ENCODE measurements at places on chromosomes 2 and 18. TPM values are rescaled to one million over a fixed set of nuclear protein-coding genes. Genes with fewer than 3 reads are reported as not detected.

The MEP1B gene
- polyA plus RNA-seq, result 0.64 TPM

The IL18RAP gene
- polyA plus RNA-seq, result 0.68 TPM

The VWA3B gene
- polyA plus RNA-seq, result 0.51 TPM

The ARHGEF4 gene
- polyA plus RNA-seq, result 8.0 TPM

The KIF5C gene
- polyA plus RNA-seq, result 4.4 TPM

The LBX2 gene
- polyA plus RNA-seq, result 3.1 TPM

The POTEJ gene
- not detected for polyA plus RNA-seq

The ANKRD30BL gene
- 1.2 TPM for polyA plus RNA-seq

The DSC3 gene
- 2.2 TPM for polyA plus RNA-seq

The PRKAG3 gene
- 0.06 TPM for polyA plus RNA-seq

- no peak for DNase-seq
Measured at GRCh38 chr18:76429262-76430126, 65.5 kb downstream of the ZNF516 start.

GRCh38 chr2:103445347-103445746 is 683.5 kb downstream of the TMEM182 start:
- DNase-seq, result no peak

DNA sequence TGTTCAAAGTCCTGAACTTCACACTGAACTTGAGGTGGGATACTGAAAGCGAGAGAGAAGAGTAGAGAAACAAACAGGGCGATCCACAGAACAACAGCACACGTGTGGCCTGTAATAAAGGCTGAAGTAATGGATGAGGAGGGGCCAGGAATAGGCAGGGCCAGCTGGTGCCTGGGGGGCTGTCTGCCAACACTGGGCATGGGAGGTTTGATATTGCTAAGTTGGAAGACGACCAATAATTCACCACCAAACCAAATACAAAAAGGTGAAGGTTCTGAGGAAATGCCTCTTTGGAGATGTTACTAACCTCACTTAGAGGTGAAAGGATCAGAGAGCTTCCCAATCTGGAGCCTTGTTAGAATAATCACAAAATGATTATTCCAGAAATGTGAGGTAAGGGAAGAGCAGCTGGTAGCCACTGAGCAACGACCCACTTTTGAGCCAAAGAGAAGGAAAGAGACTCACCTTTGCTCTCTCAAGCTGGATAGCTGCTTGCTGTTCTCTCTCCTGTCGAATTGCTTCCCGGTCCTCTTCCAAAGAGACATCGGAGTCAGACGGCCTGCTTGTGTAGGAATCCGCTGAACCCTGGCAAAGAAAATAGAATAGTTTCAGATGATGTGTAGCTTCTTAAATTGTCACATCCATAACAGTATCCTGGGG is 54.7 kb upstream of the ARL5A start:
- no peak for DNase-seq

DNA sequence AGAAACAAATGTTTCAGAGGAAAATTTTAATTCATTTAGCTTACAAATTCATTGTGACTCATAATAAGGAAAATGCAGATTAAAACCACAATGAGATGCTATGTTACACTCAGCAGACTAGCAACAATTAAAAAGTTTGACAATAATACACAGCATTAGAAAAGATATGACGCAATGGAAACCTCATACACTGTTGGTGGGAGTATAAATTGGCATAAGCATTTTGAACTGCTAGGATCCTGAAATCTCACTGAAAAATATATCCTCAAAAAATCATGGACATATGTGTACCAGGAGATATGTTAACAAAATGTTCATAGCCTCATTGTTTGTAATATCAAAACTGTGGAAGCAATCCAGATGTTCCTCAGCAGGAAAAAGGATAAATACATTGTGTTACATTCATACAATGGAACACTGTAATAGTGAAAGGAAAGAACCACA is 13.7 kb downstream of the CALCRL start:
- no peak for DNase-seq

DNA sequence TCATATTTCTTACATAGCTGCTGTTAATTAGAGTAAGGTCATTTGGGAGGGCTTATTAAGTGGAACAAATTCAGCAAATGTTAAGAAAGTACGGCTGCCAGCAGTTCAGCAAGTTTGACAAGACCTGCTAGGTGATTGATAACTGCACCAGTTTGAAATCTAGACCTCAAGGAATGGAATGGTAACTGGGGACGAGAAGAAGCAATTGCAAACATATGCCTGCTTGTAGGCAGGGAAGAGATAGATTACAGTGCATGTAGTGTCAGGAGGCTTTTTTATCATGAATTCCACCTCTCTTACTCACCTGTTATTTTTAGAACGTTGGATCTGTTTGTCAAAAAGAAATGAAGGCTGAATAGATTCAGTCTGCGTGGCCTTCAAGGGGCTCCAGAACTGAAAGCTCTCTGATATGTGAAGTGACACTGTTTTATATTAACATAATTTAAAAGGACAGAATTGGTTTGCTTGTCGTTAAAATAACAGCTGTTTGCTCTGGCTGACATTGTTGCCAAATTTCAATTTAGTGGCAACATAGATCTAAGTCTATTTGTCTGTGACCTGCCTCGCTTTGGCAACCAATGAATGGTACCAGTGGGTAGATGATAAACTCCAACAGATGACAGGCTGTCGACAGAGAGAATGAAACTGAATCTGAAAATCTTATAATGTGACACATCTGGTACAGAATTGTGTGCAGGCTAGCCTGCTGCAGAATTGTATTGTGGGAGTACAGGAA is 199.3 kb downstream of the ZNF407 start:
- DNase-seq, result no peak

- DNase-seq, result no peak
Measured at GRCh38 chr2:36572719-36573059, 25.3 kb downstream of the FEZ2 start.

DNA sequence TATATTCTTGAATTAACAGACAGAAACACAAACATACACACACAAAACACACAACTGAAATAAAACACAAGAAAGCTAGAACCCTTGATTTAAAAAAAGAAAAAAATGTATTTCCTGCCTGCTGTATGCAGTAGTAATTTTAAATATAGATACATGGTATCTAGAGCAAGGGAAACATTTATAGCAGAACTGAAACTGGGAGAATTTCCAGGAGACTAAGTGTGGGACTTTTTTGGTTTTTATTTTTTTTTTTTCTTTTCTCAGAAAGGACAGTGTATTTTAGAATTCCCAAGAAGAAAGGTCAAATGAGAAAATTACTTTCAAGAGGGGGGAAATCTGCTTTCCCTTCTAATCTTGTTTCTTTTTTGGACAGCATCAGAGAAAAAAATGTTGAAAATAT is 558.9 kb upstream of the PKDCC start:
- DNase-seq, result no peak

DNA sequence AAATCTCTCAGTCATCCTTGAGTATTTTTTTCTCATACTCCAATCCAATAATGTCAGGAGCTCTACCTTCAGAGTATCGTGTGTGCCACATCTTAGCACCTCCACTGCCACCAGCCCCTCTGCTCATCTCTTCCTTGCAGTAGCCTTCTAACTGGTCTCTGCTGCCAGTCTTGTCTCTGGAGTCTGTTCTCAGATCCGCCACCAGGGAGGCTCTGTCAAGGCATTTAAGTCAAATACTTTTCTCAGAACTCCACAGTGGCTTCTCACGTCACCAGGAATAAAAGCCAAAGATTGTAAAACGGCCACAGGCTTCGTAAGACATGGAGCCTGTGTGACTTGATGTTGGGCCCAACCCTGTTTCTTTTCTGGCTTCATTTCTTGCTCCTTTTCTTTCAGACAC is 7.1 kb downstream of the UNC50 start:
- DNase-seq, result no peak

DNA sequence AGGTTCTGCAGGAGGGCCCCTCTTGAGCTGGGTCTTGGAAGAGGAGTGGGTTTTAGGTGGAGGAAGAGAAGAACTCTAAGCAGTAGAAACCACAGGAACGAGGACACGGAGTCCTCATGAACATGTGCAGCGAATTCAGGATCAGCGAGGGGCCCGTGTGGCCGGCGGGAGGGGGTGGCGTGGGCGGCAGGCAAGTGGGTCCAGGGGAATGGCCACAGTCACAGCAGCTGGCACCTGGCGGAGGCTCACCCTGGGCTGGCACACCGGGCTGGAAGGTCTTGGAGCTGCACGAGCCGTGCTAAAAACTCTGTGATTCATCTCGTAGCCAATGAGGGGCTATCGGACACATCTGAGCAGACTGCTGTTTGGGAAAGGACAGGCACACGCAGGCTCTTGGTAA is 18.0 kb upstream of the CIDEA start:
- DNase-seq, result no peak

GRCh38 chr2:36528766-36529392 is 69.1 kb downstream of the FEZ2 start:
- DNase-seq, result peak; percentile 12

DNA sequence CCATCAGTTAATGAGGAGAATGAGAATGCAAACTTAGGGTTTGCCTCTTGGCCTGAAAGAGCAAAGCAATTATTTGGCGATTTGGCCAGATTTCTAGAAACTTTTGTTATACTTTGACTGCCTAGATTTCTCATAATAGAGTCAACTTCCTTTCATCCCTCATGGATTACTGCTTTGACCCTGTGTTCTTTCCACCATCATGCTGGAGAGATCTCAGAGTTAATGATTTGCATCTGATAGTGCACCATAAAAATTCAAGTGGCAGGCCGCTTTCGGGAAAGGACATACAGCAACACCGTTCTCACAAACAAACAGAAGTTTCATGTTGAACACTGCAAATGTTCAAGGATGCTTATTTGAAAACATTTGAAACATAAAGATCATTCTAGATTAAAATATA is 143.7 kb upstream of the ZFP36L2 start:
- no peak for DNase-seq

- DNase-seq, result no peak
Measured at GRCh38 chr2:98036349-98037000, 40.7 kb upstream of the TMEM131 start.

GRCh38 chr2:240269380-240269779 is 128.9 kb upstream of the OTOS start:
- no peak for DNase-seq

DNA sequence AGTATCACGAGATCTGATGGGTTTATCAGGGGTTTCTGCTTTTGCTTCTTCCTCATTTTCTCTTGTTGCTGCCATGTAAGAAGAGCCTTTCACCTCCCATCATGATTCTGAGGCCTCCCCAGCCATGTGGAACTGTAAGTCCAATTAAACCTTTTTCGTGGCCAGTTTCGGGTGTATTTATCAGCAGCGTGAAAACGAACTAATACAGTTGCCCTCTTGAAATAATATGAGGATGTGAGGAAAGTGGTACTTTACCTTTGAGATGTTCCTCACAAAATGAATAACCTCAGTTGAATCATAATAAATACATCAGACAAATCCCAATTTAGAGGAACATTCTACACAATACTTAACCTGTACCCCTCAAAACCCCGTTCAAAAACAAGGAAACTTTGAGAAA is 356.4 kb downstream of the CPS1 start:
- no peak for DNase-seq

DNA sequence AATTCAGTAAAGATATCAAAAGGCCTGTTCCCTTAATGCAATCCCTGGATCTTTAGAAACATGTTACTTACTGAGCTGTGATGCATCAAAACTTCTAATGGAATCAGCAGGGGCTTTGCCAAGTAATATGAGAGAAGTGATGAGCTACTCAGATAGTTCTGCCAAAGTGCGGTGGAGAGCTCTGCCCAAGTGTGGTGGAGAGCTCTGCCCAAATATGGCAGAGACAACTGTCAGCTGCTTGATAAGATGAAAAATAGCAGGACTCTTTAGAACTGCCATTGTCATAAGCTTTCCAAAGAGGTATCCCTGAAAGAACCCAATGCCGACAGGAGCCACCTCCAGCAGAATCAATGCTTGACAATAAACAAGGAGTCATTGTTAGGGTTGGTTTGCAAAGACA is 167.9 kb upstream of the SLC39A10 start:
- DNase-seq, result no peak

- no peak for DNase-seq
Measured at GRCh38 chr2:100835006-100835659, 15.2 kb downstream of the NPAS2 start.

DNA sequence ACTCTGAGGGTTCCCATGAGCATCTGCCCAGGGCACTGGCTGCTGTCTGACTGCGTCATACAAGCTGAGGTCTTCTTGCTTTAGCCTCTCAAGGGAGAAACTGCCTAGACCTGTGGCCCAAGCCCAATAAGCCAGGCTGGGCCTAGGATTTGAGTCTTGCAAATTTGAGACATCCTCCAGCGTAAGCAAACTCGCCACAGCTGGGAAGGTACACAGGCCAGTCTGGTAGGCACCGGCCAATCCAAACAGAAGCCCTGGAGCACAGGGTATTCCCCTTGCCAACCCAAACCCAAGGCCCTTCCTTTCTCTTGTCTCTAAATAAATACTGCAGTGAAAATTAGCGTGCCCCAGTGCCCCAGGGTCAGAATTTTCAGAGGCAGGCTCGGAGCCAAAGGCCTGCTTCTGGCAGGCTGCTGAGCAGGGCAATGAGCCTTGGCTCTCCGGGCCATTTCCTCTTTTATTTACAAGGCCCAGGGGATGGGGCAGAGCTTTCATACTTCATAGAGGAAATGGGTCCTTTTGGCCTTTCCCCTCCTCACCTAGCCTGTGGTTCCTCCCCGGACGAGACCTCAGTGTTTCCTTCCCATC is 33.3 kb downstream of the POLR1A start:
- peak; percentile 10 for DNase-seq

- DNase-seq, result no peak
Measured at GRCh38 chr2:8196316-8196715, 485.5 kb upstream of the ID2 start.

DNA sequence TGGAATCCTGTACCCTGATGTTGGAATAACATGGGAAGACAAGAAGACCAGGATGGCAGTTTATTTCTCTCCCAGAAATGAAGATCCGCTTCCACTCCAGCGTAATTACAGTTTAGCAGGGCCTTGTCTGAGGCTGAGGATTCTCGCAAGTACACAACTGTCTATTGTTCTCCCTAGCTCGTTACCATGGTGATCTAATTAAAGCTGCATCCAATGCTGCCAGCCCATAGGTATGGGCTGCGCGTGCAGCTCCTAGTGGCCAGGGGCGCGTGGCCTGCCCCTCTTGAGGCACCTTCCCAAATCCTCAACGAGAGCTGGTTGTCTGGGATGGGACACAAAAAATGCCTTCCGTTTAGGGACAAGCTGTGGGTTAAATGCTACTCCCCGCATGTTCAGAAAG is 344.9 kb downstream of the CYRIA start:
- DNase-seq, result no peak

DNA sequence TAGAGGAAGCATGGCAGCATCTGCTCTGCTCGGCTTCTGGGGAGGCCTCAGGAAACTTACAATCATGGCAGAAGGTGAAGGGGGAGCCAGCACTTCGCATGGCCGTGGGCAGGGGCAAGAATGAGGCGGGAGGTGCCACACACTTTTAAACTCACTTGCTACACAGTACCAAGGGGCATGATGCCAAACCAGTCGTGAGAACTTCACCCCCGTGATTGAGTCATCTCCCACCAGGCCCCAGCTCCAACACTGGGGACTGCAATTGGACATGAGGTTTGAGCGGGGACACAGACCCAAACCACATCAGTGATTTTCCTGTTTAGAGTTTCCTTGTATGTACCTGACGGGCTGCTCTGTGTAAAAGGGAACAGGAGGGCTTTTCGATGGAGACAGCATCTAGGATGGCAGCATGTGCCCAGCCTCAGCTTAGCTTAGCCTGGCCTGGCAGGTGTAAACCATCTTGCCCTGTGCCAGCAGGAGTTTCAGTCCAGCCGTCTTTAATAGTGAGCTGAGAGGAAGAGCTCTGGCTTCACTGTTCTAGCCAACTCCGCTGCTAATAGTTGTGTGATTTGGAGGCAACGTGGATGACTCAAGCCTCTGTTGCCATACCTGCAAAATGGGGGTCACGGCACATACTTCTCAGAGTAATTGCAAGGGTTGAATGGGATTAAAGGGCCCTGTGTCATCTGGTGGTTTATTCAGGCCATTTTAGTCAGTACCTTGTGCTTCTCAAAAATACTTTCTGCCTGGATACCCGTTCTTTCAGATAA is 101.8 kb downstream of the ASAP2 start:
- DNase-seq, result no peak
